DMS79 treated with DMSO at 0.1 percent for 48 hours (cell line): ENCODE measurements at places on chromosomes 5 and 9.
A peak's percentile ranks its signal among the peaks of the same experiment; 100 is the strongest.

- DNase-seq, result no peak
Measured at GRCh38 chr9:131578021-131578420, 32.7 kb downstream of the PRRT1B start.

- DNase-seq, result no peak
Measured at GRCh38 chr5:10671041-10672008, 89.7 kb downstream of the DAP start.

GRCh38 chr5:131323378-131323777 lies 59.5 kb downstream of the CDC42SE2 start:
- no peak for DNase-seq

DNA sequence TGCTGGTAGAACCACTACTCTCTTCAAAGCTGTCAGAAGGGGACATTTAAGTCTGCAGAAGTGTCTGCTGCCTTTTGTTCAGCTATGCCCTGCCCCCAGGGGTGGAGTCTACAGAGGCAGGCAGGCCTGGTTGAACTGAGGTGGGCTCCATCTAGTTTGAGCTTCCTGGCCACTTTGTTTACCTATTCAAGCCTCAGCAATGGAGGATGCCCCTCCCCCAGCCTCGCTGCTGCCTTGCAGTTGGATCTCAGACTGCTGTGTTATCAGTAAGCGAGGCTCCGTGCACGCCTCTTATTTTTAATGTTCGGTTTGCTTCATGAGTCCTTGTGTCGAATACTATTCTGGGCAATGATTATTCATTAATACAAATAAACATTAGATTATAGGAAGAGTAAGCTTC lies 3.1 kb upstream of the SLC27A6 start:
- no peak for DNase-seq

DNA sequence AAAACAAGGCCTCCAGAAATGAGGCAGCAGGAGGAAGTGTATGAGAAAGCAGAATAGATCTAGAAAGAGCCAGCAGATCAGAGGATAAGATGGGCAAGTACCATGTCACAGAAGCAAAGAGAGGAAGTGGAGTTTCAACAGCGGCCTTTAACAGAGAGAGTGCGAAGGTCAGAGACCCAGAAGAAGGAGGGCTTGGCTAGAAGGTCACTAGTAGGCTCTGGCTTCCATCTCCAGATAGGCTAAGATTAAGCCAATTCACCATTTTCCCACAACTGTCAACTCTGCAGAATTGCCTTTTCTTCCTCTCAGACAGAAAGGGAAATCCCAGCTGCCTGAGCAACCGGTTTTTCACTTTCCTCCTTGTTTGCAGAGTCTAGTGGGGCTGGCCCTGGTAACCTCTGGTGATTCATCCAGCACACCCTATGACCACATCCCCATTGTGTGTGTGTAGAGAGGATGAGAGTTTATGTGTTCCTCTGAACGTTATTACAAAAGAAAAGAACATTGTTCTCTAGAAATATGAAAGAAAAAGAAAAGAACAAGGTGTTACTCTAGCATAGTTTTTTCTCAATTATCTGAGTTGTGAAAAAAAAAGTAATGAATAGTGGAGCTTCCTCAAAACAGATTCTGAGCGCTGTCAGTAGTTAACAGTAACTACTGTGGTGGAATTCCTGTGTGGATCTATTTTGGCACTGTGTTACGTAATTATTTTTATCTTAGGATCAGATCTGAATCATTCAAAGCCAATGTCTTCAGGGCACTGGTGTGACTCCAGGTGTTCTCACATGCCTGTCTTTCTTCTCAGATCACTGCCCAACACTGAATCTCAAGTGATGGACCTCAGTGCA lies 220.4 kb downstream of the ARRDC3 start:
- DNase-seq, result no peak

DNA sequence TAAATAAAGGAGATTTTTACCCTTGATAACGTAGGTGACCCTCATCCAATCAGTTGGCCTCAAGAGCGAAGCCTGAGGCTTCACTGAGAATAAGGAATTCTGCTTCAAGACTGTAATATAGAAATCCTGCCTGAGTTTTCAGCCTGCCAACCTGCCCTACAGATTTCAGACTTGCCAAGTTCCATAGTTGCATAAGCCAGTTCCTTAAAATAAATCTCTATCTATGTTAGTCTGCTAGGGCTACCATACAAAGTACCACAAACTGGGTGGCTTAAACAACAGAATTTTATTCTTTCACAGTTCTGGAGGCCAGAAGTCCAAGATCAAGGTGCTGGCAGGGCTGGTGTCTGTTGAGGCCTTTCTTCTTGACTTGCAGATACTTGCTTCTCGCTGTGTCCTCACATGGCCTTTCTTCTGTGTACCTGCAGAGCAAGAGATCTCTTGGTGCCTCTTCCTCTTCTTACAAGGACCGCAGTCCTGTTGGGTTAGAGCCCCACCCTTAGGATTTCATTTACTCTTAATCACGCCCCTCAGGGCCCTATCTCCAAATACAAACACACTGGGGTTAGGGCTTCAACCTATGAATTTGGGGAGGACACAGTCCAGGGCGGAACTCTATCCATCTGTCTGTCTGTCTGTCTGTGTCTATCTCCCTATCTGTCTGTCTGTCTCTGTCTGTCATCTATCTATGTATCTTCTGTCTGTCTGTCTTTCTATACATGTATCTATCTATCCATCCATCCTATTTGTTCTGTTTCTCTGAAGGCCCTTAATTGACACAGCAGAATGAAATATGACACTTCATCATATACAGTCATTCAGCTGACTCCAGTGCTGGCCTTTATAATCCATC lies 17.0 kb upstream of the CMBL start:
- DNase-seq, result no peak

GRCh38 chr5:133122711-133123110 lies 70.9 kb downstream of the HSPA4 start:
- DNase-seq, result no peak

DNA sequence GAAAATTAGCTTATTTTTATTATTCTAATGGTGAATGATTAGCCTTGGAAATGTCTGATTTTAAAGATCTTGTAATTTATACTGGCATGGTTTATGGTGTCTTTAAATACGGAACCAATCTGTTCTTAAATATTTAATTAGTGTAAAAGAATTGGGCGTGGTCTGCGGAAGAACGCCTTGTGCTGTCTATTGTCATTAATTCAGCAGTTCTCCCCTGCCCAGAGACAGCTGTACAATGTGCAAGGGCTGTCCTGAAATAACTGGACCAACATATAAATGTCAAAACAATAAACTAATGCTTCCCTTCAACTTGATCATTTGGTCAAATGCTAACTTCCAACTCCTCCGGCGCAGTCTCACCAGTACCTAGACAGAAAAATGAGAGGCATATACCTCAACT lies 124.3 kb downstream of the CCDC192 start:
- DNase-seq, result no peak

- no peak for DNase-seq
Measured at GRCh38 chr9:136001231-136001630, 40.1 kb upstream of the UBAC1 start.

- no peak for DNase-seq
Measured at GRCh38 chr9:16579872-16580432, 290.5 kb downstream of the BNC2 start.

- no peak for DNase-seq
Measured at GRCh38 chr5:132099076-132099748, 25.6 kb downstream of the CSF2 start.

GRCh38 chr9:96721731-96722429 lies 56.0 kb downstream of the ZNF510 start:
- DNase-seq, result peak; percentile 71

DNA sequence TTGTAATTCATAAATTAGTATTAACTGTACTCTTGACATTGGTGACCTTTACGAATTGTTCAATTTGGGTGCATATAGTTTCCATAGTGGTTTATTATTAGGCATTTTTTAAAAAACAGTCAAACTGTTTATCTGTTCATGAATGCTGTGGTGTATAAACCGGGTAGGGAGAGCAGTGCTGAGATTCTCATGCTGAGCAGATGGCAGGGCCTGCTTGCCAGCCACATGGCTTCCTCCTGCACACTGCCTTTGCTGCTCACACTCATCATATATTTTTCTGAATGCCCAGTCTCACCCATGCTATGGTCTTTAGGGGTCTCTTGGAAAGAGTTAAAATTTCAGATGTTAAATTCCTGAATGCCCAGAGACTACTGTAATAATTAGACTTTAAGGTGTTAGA lies 40.8 kb downstream of the NNT start:
- no peak for DNase-seq
